SK-N-MC (cell line): ENCODE measurements at places on chromosomes 3 and 15.

GRCh38 chr3:184734903-184735701 is 23.2 kb upstream of the MAGEF1 start:
- DNase-seq, result no peak

- DNase-seq, result no peak
These were observed 36.0 kb upstream of the NR1I2 start for GRCh38 chr3:119745942-119746341.

DNA sequence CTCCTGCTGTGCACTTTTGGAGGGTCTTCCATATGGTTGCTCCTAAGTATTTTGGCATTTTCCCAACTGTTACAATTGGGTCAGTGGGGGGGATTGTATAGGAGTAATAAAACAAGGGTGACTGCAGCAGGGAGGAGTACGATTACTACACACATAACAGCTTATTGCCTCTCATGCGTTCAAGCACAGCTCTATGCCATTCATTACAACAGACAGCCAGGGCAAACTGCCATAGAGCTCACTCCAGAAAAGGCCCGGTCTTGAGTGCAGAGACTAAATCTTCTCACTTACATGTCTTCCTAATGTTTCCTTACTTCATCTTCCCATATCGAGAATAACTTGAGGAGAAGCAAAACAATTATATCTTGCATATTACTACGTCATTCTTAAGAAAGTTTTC is 1.4 kb upstream of the CHMP2B start:
- DNase-seq, result no peak

DNA sequence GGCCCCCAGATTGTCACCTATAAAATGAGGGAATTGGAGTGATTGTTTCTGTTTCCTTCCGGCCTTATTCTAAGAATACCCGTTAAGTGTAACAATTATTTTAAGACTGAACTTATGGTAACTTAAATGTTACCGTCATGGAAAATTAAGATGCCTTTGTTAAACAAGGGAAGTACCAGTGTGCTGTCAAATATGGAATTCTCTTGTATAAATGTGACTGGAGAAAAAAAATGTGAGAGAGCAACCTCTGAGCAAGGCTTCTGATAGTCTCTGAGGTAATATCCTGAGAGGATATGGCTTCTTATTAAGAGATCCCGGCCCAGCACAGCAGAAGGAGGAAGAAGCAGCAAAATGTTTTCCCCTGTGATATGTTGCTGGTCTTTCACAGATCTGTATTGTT is 480.7 kb upstream of the ADAMTS9 start:
- DNase-seq, result no peak

GRCh38 chr15:37771465-37771864 is 163.0 kb upstream of the TMCO5A start:
- no peak for DNase-seq

DNA sequence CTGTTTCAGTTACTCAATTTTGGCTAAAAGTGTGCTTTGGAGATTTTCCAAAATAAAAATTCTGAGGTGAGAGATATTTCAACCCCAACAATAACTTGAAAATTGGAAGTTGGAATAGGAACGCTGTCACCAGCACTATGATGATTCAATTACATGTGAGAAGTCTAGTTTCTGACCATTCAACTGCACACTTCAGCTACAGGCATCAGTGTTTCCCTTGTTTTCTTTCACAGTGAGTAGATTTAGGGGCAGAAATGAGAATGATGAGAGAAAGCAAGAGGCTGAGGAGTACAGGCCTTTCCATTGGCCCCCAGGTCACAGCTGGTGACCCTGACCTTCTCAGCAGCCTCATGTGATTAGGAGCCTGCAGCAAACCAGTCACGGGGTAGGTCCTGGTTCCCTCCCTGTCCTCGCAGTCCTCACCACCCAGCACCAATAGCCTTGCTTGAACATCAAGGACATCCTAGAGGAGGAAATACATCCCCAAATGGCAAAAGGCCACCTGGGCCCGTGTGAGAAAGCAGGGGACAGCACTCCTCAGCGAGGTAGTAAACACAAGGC is 10.0 kb upstream of the FILIP1L start:
- no peak for DNase-seq

DNA sequence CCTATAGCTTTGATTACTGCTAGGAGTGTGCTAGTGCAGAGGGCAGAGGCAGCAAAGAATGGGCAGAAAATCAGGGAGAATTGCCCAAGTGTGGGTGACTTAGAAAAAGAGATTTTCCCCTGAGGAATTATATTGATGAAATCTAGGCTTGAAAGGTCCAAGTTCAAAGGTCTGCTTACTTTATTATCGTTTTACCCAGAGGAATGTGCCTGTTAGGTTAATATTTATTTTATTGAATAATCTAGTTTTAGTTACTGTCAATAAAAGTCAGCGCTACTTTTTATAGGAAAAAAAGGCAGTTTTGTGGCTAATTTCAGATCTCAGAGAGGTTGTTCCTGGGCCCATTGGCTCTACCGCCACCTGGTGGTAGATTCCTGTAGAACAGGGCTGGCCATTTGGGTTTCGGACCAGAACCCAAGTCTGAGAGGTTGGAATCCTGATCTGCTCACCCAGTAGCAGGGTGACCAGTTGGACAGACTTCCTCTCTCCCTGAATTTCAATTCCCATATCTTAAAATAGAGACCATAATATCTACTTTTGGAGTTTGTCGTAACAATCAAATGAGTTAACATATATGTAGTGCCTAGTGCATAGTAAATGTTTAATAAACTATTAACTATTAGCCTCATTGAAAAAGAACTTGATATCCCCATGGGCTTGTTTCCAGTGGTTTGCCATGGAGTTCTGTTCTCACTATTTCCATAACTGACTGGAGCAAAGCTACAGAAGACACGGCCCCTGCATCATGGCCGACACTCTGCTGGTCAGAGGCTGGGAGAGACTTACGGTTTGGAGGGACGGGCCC is 62.7 kb upstream of the ZNF148 start:
- DNase-seq, result no peak

- DNase-seq, result no peak
These were observed 1537.0 kb downstream of the OTOL1 start for GRCh38 chr3:163033652-163034051.

DNA sequence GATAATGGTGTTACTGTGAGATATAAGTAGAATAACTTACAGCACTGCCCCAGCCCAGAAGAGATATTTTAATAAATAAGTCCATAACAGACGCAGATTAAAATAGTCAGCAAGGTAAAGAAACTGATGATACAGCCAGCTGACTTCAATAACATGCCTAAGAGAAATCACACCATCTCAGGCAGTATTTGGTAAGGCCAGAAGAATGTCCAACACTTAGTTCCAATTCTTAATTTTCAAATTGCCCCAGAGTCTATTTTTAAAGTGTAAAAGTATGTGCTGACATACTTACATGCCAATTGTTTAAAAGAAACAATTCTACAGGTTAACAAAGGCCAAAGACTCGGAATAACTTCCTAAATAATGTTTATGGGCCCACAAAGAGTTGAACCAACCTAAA is 1.6 kb downstream of the GNB4 start:
- DNase-seq, result no peak

DNA sequence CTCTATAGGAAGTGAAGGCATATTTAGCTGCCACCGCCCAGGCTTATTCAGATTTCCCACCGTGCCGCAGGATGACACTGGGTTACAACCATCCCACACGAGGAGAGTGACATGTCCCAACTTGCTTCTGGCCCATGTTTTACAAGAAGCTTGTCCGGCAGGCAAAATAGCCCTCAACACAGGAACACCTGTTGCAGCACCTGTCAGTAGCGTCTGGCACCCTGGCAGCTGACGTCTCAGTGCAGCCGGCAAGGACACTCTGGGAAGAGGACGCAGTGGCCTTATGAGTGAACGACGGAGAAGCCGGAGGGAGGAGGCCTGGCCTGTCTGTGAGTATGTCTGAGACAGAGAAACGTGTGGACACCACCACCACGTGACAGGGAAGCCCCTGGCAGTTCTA is 32.1 kb downstream of the FAM174B start:
- no peak for DNase-seq

DNA sequence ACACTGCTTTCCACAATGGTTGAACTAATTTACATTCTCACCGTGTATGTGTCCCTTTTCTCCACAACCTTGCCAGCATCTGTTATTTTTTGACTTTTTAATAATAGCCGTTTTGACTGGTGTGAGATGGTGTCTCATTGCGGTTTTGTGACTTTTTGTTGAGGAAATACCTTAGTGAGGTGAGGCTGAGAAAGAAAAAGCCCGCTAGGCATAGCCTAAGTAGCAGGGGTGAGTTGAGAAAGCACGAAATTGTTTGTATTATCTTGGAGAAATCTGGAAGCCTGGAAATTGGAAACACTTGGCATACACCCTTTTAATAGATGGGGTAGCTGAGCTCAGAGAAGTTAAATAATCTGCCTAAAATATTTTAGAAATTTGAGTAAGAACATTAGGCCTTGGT is 61.5 kb upstream of the CFAP161 start:
- no peak for DNase-seq

- no peak for DNase-seq
These were observed 217.8 kb downstream of the CHST2 start for GRCh38 chr3:143337387-143337786.

DNA sequence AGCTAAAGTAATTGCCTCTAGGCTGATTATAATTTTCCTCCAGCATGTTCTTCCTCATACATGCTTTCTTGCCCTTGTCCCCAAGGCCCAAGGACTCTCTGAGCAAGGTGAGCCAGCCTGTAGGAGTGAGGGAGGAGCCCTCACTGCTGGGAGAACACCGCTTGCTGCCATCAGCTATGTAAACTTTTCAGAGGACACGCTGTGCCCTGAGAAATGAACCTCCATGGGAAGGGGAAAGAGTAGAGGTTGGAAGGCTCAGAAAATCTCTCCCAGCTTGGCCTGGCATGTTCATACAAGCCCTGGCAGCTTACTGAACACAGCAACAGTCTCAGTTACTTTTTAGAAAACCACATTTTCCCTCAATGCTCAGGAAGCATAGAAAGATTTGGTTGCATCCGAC is 103.0 kb upstream of the SLC24A5 start:
- DNase-seq, result no peak
